ENCODE measurements at places on chromosomes 1 and 21.

DNA sequence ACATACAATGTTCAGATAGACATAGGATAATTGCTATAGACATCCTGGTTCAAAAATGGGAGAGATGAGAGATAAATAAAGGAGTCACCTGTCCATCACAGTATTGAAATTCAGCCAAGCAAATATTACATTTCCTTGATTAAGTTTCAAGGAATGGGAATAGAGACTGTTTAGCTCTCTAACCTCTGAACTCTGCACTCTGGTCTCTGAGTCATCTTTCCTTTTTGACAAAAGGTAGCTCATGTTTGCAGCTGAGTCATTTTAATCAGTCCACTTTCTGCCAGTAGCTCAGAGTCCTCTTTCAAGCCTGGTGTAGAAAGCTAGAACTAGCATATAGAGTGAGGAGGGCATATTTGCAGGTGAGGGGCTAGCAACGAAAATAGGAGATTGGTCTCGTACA lies 51.4 kb upstream of the GJA8 start:
- DNase-seq = no peak

DNA sequence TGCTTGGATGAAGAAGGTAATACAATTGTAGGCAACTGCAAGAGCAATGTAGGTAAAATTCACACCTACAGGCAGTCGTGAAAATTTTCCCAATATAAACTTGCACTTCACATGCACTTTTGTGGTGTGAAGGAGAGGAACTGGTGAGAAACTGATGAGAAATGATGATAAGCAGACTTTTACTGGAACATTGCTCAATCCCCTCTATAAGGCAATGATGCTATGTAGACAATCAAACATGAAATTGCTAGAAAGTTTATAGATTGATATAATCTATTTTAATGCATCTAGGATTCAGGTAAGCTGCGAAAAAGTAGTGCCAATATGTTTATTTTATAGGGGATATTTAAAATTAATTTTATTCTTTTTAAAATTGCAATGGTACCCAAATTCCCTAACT lies 802.2 kb downstream of the KCNT2 start:
- no peak for DNase-seq

- no peak for DNase-seq
These were observed 7.0 kb upstream of the PLEKHA6 start for GRCh38 chr1:204366759-204367158.

- DNase-seq = no peak
These were observed 1716.6 kb downstream of the MRPL39 start for GRCh38 chr21:23890652-23891051.

DNA sequence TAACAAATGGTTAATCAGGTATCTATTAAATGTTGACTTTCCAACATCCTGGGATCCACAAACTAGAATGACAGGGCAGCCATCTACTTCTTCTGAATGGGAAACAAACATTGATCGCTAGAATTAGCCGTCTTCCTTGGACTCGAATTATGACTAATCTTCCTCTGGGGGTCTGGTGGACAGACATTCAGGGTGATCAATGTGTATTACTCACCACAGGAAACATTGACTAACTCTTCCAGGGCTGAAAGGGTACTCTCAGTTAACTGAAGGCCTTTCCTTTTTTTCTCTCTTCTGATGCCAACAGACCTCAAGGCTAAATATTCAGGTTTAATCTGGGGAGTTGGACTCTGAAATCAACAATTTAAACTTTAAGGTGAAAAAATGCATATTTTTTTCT lies 9.5 kb downstream of the NOL9 start:
- DNase-seq = no peak

DNA sequence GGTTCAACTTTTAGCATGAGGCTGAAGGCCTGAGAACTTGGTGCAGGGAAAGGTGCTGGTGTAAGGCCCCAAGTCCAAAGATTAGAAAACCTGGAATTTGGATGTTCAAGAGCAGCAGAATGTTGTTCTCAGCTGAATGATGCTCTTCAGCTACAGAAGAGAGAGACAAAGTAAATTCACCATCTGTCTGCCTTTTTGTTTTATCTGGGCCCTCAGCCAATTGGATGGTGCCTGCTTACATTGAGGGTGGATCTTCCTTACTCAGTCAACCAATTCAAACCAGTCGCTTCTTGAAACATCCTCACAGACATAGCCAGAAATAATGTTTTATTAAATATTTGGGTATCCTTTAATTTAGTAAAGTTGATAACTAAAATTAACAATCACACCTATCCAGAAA lies 748.2 kb upstream of the ADAMTS5 start:
- DNase-seq = no peak

DNA sequence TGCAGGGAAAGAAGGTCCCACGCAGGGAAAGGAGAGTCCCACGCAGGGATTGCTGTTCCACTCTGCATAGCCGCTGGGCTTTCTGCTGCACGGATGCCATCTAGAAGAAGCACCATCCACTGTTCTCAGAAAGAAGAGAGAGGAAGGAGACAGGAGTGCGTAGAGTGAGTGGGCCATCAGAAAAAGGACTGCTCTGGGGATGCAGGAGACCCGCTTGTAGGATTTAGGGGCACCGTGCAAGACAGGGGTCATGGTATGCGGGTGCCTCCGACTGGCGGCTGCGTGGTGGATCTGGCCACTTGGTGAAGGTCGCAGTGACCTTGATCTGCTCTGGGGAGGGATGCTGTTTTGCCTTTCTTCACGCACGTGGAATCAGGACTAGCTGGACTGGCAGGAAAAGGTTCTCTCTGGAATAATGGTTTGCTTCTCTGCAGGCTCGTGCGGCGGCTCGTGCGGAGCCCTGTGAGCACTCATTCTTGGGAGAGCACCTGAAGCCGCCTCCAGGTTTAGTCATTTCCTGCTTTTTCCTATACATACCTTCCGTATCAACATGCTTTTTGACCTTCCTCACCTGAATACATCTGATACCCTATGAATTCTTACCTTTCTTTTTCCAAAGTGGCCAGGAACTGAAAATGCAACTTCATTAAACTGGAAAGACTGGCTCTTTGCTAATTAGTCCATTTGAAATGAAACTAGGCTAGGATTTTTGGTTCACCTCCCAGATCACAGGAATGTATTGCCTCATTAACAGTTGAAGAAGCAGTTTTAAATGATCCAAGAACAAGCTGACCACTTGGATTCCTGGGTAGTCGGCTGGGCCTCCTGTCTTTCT lies 181.6 kb downstream of the KIF26B start:
- no peak for DNase-seq

GRCh38 chr1:38693031-38693430 lies 166.5 kb downstream of the RRAGC start:
- no peak for DNase-seq

DNA sequence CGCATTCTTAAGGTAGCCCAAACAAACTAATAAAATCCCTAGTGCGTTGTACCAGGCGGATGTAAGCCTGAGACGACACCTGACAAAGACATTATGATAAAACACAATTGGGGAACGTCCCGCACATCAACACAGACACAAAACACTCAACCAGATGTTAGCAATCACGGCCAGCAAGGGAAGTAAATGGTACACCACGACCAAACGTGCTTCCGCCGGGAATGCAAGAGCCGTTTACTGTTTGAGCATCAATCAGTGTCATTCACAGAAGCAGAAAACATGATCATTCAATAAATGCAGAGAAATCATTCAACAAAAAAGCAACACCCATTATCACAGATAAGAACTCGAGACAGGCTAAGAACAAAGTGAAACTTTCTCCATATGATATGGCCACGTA lies 49.4 kb upstream of the COL18A1 start:
- DNase-seq = no peak

- DNase-seq = no peak
These were observed 13.4 kb upstream of the TTC22 start for GRCh38 chr1:54814571-54814970.

GRCh38 chr1:59738591-59739015 lies 76.1 kb upstream of the HOOK1 start:
- DNase-seq = no peak

DNA sequence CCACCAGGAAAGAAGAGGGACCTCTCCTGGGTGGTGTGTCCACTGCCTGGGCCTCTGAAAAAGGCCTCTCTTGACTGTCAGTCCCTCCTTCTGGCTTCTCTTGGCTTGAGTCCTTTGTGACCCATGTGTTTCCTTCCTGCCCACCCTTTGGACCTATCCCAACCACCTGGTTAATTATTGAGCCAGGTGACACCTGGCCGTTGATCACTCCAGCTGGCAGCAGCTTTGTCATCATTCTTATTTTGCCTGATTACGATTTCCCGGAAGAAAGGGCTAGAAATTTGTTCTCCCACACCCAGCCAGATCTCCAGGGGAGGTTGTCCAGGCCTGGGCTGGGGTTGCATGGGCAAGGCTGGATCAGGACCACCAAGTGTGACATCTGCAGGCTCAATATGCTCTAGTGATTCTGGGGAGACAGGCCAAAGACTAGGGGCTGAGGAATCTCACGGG lies 24.8 kb downstream of the CSF1 start:
- no peak for DNase-seq

DNA sequence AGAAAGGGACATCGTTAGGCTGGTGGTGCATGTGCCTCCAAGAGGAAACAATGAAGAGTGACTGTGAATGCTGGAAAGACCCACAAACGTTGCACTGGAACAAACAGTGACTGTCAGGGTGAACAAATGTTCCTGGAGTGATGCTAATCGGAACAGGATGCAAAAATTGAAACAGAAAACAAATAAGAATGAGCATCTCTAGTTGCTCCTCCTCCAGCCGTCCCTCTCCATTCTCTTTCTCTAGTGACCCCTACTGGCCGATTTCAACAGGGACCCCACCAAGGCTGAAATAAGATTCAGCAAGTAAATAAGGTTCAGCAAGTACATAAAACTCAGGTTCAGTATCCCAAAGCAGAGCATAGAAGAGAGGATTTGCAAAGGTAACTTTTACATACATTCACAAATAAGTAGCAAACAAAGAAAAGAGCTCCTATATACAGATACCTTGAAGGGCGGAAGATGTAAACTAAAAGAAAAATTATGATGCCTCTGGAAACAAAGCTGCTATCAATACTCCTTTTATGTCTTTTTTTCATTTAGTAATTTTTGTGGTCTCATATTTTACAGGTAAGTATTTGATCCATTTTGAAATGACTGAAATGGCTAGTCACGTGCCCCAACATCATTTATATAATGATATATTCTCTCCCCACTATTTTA lies 836.1 kb upstream of the ADAMTS5 start:
- DNase-seq = peak; percentile 20

- no peak for DNase-seq
These were observed 271.7 kb downstream of the DUSP10 start for GRCh38 chr1:221470000-221470698.

DNA sequence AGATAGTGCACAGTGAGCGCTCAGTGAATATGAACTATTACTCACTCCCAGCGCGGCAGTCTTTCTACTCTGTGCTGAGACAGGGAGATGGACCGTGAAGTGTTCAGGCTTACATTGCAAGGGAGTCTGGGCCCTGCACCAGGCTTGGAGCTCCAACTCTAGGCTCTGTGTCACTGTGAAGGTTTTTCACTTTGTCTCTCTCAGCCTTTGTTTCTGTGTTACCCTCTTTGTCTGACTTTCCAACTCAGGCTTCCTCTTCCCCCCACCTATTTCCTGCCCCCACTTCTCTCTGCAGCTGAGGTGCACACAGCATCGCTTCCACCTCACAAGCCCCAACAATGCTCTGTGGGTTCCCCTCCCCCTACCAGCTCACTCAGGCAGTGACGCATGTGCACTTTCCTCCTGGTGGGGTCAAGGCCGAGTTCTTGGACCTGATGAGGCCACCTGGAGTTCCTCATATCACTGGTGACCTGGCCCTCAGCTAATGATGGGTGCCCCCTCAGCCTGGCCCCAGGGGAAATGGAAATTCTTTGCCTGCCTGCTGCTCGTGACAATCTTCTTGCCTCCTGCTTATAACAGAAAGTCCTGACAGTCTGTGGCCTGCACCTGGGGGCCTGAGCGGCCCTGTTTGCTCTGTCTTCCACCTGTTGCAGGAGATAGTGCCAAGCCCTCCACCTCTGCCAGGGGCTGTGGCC lies 1.1 kb upstream of the LCK start:
- peak; percentile 59 for DNase-seq

DNA sequence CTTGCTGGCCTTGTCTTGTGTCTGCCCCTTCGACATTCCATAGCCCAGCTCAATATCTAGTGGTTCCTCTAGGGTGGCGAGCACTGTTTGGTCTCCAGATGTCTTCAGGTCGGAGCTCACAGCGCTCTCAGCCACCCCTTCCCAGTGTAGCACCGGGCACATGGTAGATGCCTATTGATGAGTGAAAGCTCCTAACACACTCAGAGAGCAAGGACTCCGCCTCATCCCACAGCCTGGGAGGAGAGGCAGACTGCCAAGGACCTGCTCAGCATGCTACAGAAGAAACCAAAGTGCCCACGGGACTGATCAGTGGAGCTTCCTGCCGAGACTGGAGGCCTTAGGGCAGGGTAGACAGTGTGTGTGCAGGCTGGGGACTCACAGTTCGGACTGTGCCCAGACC lies 10.9 kb downstream of the PCSK9 start:
- no peak for DNase-seq

DNA sequence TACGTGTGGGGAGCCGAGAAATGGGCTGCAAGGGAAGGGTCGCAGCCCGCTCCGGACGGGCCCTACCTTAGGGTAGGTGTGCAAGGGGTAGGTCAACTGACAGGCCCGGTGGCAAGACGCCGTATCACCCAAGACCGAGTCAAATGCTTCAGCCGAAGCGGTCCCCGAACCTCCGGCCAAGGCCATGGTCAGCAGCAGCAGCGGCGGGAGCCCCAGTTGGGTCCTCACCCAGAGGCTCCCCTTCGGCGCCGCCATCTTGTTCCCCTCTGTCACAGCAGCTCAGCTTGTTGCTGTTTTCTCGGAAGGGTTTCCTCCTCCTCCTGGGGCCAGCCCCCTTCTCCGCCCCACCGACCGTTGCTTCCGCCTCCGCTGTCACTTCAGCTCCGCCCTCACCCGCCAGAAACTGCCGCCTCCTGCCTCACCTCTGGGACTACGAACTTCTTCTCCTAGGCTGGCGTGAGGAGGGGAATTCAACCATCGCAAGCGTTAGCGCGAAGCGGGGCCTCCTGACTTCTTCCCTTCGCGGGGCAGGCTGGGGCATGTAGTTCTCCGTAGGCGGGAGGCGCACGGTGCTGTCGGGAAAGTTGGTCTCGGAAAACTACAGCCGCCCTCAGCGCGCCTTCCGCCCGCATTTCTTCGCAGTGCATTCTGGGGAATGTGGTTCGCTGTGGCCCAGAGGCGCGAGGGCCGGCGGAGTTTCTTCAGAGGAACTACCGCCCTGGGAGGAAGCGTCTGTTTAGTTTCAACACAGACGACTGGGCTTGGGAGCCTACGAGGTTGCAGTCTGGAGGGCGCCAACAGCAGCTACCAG lies at the start of the genes TCEANC2 and TMEM59:
TCEANC2 (plus strand) TSS at position 675 of the 811 bp plus-strand sequence. CDS start 815 bp downstream, outside the sequence.
TMEM59 (minus strand) TSS at position 271 of the 811 bp plus-strand sequence; CDS start at position 255, 16 bp downstream.
- DNase-seq = peak; percentile 93

DNA sequence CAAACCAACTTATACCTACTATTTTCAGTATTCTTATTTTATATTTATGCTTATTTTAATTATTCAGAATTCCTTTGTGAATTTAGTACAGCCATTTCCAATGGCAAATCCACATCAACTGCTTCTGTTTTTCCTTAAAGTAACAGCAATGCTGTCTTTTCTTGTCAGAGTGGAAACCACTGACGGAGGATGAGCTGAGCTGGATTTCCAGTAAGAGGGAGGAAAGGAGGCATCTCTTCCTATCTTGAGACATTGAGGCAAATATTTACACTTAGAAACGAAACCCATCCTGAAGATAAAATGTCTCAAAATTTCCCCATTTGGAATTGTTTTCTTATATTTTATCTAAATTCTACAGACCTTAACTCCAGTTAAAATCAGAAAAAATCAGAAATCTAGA lies 66.1 kb upstream of the SLC44A3 start:
- DNase-seq = no peak

GRCh38 chr1:150226486-150226885 lies 9.4 kb downstream of the ANP32E start:
- no peak for DNase-seq

Measured in stimulated activated CD4-positive, alpha-beta T cell treated with anti-CD3 and anti-CD28 coated beads, Interleukin-12 subunit alpha, Interleukin-12 subunit beta, amount 100 ng/mL, for 48 hours (primary cell).